ENCODE measurements at places on chromosomes 5 and 9.

- DNase-seq = no peak
These were observed 31.9 kb downstream of the FBXO4 start for GRCh38 chr5:41956943-41957342.

GRCh38 chr9:128091144-128091543, 23.1 kb downstream of the SLC25A25 start:
- no peak for DNase-seq

DNA sequence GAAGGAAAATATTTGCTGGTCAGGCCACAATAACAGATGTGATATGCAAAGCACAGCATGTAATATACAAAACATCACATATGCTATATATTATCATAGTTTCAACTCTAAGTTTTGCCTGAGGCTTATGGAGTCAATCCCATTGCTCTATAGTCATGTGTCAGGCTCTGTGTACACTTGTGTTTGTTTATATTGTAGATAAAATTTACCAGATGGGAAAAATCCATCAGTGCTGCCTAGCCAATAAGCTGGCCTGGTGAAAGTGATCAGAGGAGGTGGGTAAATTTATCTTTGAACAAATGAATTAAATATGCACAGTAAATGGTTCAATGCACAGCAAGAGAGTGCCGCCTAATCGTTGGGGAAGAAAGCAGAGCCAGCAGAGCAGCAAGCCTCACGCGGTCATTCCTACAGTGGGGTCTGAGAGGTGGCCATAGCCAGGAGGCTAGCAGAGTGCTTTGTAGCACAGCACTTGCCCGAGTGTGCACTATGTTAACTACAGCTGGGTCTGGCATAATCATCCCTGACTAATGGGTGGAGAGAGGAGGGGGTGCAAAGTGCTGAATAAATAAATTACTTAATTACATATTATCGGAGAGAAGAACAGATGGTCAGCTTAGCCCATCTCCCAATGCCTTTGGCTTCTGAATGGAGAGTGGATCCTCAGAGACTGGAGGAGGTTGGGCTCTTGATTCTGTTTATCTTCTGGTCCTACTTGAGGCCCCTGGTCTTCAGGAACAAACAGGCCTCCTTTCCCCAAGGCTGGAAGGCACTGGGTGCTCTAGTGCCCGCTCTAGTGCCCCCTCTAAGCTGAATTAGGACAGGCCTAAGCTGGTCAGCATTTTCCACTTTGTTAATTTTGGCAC, 153.5 kb downstream of the MAT2B start:
- DNase-seq = no peak

DNA sequence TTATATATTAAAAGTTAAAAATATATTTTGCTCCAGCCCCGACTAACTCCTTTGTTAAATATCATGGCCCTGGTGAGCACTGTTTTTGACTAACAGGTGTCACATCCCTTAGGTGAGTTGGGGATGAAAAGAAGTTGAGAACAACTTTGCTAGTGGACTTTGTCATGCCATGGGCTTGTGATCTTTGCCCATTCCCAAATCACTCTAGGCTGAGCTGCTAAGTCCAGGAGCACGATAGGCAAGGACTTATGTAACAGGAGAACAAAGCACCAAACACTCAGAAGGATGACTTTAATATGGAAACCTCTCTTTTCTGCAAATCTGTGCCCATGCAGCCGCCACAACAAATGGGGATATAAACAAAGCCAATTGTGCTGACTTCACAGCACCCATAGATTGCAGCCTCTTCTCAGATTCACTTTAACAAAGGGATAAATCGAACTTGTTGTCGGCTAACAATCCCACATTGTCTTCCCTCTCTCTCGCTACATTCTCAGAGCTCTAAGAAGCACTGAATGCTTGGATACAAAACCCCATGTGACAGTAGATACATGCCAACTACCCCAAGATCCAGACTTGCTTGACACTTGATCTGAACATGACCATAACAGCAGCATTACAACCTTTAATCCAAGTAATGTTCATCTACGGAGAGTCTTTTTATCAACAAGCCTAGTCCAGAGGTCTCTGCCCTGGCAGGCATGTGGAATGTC, 86.8 kb upstream of the CD180 start:
- no peak for DNase-seq

DNA sequence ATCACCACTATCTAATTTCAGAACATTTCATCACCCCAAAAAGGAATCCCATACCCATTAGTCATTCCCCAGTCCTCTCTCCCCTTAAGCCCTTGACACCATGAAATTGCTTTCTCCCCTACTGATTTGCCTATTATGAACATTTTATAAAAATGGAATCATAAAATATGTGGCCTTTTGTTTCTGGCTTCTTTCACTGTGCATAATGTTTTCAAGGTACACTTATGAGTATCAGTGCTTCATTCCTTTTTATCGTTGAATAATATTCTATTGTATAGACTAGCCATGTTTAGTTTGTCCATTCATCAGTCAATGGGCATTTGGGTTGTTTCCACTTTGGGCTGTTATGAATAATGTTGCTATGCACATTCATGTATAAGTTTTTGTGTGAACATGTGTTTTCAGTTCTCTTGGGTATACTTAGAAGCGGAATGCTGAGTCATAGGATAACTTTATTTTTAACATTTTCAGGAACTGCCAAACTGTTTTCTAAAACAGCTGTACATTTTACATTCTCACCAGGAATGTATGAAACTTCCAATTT, 40.4 kb upstream of the FGF1 start:
- DNase-seq = peak; percentile 75

DNA sequence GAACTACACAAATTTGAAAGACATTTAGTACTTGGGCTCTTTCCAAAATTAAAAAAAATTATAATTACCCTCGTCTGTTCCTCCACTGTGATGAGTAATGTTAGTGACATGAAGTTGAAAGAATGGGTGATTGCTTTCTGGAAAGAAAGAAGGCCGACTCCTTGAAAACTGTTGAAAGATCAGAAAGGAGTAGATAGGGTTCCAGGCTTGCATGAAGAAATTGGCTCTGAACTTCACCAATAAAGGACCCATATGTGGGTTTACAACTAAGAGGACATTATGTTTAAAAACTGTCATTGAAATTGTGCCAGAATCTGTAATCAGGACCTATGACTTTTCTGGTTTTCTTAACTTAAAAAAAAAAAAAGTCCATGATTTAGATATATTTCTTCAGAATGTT, 20.7 kb upstream of the MOCS2 start:
- no peak for DNase-seq

DNA sequence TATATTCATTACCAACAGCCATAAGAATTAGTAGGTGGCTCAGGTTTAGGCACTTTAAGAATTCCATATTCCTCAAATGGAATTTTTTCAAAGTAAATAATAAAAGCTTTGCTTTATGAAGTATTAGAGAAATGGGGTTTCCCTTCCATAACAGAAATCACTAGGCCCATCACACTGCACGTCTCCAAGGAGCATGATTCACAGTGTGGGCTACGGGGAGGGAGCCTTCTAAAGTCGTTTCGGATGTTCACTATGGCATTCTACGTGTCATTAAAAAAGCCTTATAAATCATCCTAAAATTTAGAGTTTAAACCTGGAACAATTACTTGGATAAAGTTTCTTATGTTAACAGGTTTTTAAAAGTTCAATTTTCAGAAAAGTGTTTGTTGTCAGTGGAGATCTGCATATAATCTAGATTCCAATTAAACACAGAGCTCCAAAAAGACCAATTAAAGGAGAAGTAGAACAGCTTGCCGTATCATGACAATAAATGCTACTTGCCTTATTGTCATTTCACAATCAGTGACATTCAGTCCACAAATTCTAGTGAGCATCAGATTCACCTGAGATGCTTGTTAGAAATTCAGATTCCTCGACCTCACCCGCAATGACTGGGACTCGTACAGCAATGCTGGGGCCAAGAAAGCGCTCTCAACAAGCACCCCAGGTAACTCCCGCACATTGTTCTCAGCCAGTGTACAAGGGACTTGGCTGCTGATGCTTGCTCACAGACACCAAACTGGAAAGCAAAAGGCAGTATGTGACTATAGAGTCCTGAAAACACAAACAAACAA, 115.7 kb downstream of the NFIB start:
- no peak for DNase-seq

DNA sequence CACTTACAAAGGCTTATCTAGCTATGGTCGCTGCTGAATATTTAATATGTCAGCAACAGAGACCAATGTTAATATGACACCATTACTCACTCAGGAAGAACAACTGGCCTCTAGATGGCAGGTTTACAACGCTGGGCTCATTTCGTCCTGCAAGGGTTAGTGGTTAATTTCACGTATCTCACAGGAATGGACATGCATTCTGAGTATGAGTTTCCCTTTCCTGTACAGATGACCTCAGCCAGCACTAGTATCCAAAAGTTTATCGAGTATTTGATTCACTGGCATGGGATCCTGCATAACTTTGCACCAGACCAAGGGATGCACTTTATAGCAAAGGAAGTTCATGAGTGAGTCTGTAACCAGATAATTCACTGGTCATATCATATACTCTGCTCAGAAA, 8.7 kb upstream of the TRPC7 start:
- DNase-seq = no peak

GRCh38 chr9:17165764-17166163, 30.9 kb downstream of the CNTLN start:
- DNase-seq = peak; percentile 10

DNA sequence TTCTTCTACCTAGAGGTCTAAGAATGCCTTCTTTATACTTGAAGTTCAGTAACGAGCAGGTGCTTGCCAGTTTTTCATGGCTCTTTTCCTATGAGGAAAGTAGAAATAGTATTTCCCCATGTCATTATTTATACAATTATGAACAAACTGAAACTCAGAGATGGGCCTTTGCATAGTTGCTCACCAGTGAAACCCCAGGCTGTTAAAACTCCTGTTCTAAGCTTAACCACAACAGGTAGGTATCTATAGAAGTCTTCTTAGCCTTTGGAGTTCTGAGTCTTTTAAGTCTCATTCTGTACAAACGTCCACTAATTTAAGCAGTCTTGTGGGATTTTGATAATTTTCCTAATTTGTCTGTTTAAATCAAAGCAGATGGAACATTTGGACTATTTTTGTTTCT, 90.1 kb downstream of the STARD4 start:
- no peak for DNase-seq

- DNase-seq = peak; percentile 82
These were observed 136.6 kb upstream of the CD180 start for GRCh38 chr5:67333171-67333570.

- DNase-seq = no peak
These were observed 8.2 kb downstream of the SH3GL2 start for GRCh38 chr9:17587113-17587512.

- DNase-seq = no peak
These were observed 73.9 kb downstream of the CSNK1G3 start for GRCh38 chr5:123585871-123586270.

DNA sequence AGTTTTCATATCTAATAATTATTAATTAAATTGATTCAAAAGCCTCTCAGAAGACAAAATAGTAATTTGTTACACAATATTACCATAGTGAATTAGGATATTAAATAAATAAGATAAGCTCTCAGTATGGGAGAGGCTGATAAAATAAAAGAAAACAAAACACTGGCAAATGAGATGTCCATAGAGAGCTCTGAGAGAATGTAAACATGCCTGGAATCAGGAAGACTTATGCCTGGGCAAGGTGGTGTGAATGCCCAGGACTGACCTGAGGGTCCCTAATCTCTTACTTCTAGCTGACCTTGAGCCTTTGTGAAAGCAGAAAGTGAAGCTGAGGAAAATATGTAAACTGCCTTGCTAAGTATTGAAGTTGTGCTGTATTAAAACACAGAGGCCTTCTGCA, 616.5 kb downstream of the PTPRD start:
- DNase-seq = no peak

DNA sequence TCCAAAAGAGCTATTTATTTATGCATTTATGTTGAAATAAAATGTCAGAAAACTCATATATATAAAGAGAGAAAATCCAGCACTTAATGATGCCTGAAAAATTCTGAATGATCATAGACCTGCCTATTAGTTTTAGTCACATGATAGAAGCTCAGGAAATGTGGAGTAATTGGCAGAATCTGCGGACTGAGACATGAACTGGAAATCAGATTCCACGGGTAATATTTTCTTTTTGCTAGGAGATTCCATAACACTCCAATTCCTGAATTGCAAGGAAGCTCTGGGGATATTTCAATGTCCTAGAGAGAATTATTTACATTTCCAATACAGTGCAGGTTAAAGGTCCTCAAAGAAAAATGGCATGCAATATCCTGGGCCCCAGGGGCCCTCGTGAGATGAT, 778.8 kb downstream of the SEMA5A start:
- DNase-seq = no peak

- no peak for DNase-seq
These were observed 33.1 kb downstream of the RAB3C start for GRCh38 chr5:58615972-58616371.

DNA sequence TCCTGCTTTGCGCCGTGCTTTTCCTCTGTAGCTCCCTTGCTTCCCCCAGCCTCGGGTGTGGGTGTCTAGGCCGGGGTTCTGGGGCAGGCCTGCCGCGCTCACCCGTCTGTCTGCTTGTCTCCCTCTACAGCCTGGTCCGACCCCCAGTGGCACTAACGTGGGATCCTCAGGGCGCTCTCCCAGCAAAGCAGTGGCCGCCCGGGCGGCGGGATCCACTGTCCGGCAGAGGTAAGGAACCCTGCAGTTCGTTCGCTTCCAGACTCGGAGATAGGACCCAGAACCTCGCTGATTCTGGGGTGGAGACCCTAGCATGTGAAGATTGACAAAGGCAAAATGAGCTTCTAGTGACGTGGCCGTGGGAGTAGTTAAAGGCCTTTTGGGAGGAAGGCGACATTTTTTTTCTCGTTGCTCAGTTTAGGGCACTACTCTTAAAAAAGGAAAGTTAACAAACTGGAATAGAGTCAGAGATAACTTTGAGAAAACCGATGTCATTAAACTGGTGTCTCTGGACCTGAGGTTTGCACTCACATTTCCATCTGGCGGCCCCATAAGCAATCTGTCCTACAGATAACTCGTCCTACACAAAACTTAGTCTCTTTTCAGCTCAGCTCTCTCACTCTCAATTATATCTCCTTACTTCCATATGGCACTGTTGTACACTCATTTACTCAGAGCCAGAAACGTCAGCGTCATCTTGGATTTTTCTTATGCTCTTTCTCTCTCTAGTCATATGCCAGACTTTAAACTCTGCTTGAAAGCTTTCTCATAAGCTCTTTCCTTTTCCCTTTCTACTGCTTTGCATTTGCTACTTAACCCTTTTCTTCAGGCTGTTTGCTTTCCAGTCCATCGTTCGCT, 561 bp downstream of the SEC61B start:
- no peak for DNase-seq

DNA sequence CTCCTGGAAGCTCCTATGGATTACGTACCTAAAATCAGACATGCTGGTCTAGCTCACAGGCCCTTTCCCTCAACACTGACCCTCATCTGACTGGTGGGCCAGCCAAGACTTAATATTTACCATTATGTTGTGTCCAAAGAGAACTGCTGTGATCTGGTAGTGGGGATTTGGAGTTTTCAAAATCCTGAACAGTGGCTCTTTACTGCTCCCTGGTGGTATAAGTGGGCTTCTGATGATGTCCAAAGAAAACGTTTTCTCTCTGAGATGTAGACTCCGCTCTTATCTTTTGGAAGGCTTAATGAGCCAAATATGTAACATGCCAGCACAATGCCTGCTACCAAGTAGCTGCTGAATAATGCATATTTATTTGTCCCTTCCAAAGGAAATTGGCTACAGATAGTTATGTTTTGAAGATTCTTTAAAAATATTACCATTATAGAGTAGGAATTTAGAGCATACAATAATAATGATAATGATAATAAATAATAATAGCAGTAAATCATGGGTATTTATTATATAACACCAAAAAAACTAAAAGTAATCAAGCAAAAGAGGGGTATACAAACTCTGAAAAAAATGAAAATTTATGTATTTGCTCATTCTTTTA, 406.6 kb upstream of the TNC start:
- peak; percentile 68 for DNase-seq

- no peak for DNase-seq
These were observed 124.3 kb downstream of the FGF1 start for GRCh38 chr5:142561486-142562097.

All from suppressor macrophage (primary cell).